ENCODE measurements at places on chromosomes 1 and 21.

GRCh38 chr1:42962641-42963377 is 4.1 kb upstream of the SLC2A1 start:
- no peak for DNase-seq

DNA sequence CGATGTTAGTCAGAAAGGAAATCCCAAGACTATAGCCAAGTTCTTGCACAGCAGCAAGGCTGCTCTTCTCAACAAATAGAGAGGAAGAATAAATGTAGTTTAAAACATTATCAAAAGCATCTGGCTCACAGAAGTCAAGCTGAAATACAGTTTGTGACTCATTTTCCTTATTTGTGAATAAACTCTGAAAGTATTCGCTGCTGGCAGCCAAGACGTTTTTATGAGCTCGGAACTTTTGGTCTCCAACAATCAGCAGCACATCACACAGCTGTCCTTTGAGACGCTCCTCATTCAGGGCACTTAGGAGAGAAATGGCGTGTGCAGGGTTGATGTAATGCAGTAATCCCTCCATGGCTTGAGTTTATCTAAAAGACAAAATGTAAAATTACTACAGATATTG is 16.4 kb downstream of the ZBTB21 start:
- no peak for DNase-seq

DNA sequence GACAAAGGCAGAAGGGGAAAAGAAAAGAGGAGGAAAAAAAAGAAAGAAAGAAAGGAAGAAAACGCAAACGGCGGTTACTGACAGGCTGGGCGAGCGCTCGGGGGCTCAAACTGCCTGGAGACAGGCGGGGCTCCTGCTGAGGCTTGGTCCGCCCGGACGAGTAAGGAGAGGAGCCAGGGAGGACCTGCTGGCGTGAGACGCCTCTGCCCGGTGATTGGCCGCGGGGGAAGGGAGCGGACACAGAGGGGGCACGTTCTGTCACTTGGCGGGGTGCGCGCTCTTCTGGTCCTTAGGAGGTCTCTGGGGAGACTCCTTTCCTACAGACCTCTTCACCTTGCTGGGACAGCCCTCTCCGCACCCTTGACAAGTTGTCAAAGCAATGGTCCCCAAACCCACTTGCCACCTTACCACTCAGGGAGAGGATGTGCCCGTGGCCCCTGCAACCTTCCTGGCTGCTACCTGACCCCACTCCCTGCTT is 791 bp upstream of the PIK3R3 start:
- no peak for DNase-seq

- no peak for DNase-seq
Measured at GRCh38 chr1:167033646-167034045, 44.6 kb downstream of the MAEL start.

DNA sequence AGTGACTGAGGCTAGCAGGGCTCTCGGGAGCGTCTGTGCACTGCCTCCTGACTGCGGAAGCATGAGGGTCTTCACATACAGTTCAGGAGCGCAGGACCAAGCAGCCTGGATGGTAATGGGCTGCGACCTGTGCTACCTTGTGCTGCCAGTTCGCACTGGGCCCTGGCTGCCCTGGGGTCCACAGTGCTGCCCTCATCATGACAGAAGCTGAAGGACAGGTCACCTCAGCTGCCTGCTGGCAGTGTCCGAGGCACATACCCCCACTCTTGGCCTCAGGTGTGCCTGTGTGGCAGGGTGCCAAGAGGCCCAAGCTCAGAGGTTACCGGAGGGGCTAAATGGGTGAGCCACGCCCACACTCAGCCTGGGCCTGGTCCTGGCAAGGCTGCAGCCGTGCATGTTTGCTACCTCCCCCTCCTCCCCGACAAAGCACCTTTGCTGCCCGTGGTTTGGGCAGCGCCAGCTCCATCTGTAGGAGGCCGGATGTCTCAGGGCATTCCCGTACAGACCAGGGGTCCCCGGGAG is 4.4 kb downstream of the JMJD4 start:
- DNase-seq = no peak

- no peak for DNase-seq
Measured at GRCh38 chr21:34813266-34813894, 144.6 kb downstream of the CLIC6 start.

- no peak for DNase-seq
Measured at GRCh38 chr1:180384286-180385005, 117.9 kb downstream of the ACBD6 start.

GRCh38 chr1:230327892-230328284 is 98.2 kb downstream of the PGBD5 start:
- no peak for DNase-seq

GRCh38 chr1:159338018-159338417 is 35.9 kb downstream of the FCER1A start:
- no peak for DNase-seq

DNA sequence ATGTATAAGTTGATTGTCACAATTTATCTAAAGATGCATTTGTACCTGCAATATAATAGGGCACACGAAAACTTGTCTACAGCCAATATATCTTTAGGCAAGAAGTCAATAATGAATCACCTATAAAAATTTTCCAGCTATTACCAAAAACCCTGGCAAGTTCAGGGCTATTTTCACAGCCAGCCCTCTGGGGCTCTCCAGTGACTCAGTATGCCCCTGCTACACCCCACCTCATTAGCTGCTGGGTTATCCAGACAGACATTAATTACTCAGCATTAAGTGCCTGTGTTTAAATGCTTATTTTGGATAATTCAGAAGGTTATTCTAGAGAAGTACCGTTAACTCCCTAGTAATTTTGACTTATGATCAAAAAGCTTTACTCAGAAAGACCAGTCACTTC is 220.2 kb downstream of the TBX15 start:
- DNase-seq = no peak

DNA sequence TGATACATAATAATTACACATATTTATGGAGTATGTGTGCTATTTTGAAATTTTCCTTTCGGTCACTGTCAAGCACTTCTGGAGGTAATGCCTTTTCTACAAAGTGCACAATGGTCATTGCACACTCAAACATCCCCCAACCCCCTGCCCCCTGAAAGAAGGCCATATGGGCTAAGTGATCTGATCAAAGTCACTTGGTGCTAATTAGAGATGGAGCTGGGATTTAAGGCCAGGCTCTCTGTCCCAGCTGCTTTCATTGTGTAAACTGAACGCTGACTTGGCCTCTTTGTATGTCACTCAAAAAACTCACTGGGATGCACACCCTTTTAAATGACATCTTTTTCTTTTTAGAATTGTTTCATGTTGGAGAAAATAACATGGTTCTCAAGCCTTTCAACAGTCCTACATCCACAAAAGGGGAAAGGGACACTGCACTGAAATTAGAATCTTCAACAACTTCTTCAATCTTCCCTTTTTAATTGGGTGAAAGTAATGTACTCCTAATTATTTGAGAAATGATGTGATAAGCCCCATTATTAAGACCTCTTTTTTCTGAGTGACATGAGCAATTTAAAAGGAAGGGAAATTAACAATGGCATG is 149.2 kb downstream of the ST6GALNAC5 start:
- no peak for DNase-seq

DNA sequence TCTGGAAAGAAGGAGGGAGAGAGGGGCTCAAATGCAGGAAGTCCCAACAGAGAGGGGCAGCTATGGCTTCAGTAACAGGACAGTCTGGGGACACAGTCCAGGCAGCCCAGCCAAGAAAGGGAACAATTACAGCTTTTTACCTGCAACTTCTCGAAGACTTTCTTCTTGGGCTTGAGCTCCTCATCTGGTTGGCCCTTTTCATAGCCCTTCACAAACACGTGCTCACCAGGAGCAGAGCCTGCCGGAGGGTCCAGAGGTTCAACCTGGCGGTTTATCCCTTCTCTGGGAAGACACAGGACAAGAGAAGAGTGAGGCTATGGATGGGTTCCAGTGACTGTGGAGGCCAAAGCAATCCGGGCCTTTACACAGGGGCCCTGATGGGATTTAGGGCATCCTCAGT is 37.9 kb downstream of the YARS1 start:
- no peak for DNase-seq

- DNase-seq = no peak
Measured at GRCh38 chr1:192901500-192901899, 92.7 kb downstream of the RGS2 start.

GRCh38 chr21:33339918-33340317 is 15.1 kb downstream of the IFNAR1 start:
- DNase-seq = no peak

DNA sequence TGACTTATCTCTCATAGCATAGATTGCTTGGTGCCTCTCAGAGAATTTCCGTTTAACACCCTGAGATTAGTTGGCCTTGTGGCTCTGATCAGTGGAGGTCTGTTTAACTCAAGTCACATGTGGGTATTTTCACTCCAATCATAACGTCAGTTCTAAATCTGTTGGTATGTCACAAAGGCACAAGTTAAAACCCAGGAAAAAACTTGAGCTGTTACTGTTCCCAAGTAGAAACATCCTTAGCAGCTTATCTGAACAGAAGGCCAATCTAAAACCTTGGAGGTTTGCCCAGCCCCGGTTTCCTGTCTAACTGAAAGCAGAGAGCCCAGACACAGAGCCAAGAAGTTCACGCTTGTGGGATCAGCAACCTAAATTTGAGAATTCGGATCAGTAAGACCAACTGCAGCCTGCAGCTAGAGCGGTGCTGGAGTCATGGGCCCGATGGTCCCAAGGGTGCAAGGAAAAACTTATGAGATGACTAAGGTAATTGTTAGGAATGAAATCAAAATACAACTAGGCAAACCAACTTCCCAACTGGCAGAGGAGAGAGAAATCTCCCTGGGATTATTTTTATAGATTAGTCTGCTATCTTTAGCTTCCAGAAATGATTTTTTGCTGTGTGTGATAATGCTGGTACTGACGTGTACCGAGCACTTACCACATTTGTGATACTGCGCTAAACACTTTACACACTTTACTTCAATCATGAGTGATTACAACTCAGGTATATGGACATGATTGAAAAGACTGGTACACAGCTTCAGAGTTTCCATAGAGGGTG is 90.2 kb upstream of the C1orf21 start:
- DNase-seq = peak; percentile 19

- DNase-seq = peak; percentile 71
Measured at GRCh38 chr1:181676269-181676668, 193.0 kb downstream of the CACNA1E start.

DNA sequence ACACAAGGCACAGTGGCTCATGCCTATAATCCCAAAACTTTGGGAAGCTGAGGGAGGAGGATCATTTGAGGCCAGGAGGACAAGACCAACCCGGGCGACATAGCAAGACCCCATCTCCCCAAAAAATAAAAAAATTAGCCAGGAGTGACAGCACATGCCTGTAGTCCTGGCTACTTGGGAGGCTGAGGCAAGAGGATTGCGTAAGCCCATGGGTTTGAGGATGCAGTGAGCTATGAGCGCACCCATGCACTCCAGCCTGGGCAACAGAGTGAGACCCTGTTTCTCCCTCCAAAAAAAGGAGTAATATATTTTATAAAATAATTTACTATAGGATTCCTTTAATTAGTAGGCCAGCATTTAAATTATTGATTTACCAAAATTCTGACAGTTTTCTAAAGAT is 89.8 kb downstream of the ACBD6 start:
- DNase-seq = no peak

DNA sequence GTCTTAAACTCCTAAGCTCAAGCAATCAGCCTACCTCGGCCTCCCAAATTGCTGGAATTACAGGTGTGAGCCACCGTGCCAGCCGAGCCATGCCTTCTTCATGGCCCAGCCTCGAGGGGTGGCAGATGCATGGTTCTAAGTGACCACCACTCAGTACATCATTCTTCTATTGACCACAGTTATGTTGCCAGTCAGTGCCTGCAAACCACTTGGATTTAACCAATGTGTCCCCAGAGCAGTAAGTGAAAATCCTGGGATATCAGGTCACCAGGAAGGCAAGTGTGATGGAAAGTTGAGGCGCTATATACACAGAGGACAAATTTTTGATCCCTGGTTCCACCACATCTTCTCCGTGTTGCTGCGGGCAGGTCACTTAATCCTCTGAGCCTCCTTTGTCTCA is 37.0 kb upstream of the RD3 start:
- no peak for DNase-seq

GRCh38 chr1:67977756-67978155 is 72.7 kb downstream of the DIRAS3 start:
- no peak for DNase-seq

GRCh38 chr1:29355375-29355774 is 119.1 kb downstream of the PTPRU start:
- DNase-seq = no peak

GRCh38 chr1:111920221-111921024 is 69.0 kb downstream of the KCND3 start:
- peak; percentile 38 for DNase-seq

DNA sequence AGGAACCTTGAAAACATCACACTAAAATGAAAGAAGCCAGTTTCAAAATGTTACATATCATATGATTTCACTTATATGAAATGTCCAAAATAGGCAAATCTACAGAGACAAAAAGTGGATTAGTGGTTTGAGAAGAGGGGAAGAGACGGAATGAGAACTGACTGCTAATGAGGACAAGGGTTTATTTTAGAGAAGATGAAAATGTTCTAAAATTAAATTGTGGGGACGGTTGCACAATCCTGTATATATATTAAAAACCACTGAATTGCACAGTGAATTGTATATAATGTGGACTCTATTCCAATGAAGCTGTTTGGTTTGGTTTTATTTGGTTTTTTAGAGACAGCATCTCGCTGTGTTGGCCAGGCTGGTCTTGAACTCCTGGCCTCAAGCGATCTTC is 35.6 kb downstream of the PRPF38A start:
- DNase-seq = no peak

- DNase-seq = no peak
Measured at GRCh38 chr1:37441490-37441889, 32.9 kb upstream of the ZC3H12A start.

DNA sequence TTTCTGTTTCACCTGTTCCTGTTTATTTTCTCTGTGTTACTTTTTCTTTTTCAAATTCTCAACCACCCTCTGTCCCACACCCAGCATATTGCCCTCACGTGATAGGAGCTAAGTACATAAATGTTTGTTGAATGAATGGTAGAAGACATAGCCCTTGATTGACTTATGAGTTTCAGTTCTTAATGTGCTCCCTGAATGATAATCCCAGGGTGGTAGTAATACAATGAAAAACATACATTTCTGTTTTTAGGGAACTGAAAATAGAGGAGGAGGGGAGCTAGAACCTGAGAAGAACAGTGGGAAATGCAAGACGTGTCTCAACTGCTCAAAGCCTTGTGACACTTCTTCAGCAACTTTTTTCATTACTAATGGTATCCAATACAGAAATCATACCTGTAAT is 147.1 kb downstream of the SPATA46 start:
- no peak for DNase-seq

DNA sequence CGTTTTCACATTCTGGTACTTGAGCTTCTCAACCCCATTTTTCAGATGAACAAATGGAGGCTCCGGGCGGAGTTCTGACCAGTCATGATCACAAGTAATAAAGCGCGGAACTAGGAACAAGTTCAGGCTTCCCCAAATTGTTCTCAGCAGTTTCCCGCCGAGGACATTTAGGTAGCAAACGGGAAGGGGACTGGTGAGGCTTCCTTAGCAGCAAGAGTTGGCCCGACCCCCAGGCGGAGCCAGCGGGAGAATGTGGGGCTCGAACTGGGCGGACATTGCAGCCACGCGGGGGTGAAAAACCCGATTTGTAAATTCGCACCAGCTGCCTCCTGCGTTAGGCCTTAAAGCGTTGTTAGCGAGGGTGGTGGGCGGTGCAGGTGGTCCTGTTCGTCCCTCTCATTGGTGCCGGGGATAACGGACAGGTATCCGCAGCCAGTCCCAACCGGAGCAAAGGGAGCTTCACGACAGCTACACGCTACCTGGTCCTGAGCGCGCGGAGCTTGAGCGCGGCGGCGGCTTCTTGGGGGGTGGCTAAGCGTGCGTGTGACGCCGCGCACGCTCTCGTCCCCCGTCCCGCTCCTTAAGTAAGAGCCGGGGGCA is 15.3 kb downstream of the SEMA6C start:
- DNase-seq = peak; percentile 64

All from hippocampal formation (tissue), 2 donors.